ENCODE measurements at places on chromosomes 1 and 21. TPM values are rescaled to one million over a fixed set of nuclear protein-coding genes. Genes with fewer than 3 reads are reported as not detected.

NOL9 gene
- total RNA-seq: 15.7 TPM

BEND5 gene
- total RNA-seq: 5.2 TPM

HSD3B2 gene
- not detected for total RNA-seq

AADACL4 gene
- not detected for total RNA-seq

RUNX3 gene
- total RNA-seq: 3.4 TPM

RXRG gene
- total RNA-seq: 1.4 TPM

KRTAP12-2 gene
- total RNA-seq: not detected

LEPR gene
- total RNA-seq: 5.6 TPM

FABP3 gene
- 54.1 TPM for total RNA-seq

LEMD1 gene
- 0.68 TPM for total RNA-seq

RSPO1 gene
- total RNA-seq: 1.6 TPM

ADCY10 gene
- 1.4 TPM for total RNA-seq

S100A12 gene
- not detected for total RNA-seq

ID3 gene
- total RNA-seq: 151 TPM

PLPP3 gene
- 107 TPM for total RNA-seq

PFKL gene
- total RNA-seq: 235 TPM
